Calu3 (cell line): ENCODE measurements at places on chromosomes 5 and 9.
A peak's percentile ranks its signal among the peaks of the same experiment; 100 is the strongest.

DNA sequence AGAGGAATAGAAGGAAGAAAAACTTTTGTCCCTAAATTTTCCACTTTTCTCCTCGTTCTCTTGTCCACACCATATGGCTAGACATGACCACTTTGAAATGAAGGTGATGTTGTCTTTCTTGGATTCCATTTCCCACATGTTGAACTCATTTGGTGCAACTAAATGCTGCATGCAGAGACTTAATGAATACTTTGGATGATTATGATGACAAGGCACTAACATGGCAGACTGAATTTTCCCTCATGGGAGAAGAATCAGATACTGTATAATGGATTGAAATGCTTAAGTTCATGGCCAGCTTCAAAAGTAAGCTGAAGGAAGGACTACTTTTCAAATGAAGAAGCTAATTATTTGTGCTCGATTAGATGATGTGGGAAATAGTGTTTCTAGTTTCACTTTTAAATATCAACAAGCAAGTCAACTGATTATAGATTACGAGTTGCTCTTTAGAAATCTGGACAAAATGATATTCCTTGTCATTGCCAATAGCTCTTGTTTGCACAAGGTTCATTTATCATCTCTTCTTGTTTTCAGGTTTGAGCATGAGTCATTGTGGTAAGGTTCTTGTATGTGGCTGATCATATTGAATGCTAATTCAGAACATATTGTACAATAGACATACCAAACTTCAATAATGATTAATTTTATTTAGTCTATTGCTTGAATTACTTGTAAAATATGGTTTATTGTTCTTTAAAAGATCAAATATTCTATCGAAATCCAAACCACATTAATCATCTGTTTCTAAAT is 501.3 kb upstream of the FTMT start:
- H3K27me3 ChIP-seq, result no peaks in the 10 kb centered on the region
- DNase-seq, result no peak
- no peaks in the 10 kb centered on the region for H3K36me3 ChIP-seq
- H3K27ac ChIP-seq, result no peak overlapping the region
- H3K4me3 ChIP-seq, result no peak overlapping the region
- H3K4me1 ChIP-seq, result no peaks in the 10 kb centered on the region

GRCh38 chr9:117718085-117718484 is 13.9 kb downstream of the TLR4 start:
- no peak for DNase-seq
- no peaks in the 10 kb centered on the region for H3K36me3 ChIP-seq
- H3K4me1 ChIP-seq, result no peaks in the 10 kb centered on the region
- H3K27ac ChIP-seq, result no peak overlapping the region

GRCh38 chr5:32531885-32532520 is 53.4 kb upstream of the SUB1 start:
- peaks cover 16% of the 10 kb centered on the region for H3K4me1 ChIP-seq
- H3K27me3 ChIP-seq, result no peaks in the 10 kb centered on the region
- peak overlapping the region; percentile 68 for H3K4me3 ChIP-seq
- peak overlapping the region; percentile 81 for H3K27ac ChIP-seq

- H3K27ac ChIP-seq, result no peak overlapping the region
- H3K4me1 ChIP-seq, result peaks cover 7% of the 10 kb centered on the region
- H3K4me3 ChIP-seq, result no peak overlapping the region
- DNase-seq, result no peak
- no peaks in the 10 kb centered on the region for H3K36me3 ChIP-seq
- no peaks in the 10 kb centered on the region for H3K27me3 ChIP-seq
These were observed 86.7 kb upstream of the PAM start for GRCh38 chr5:102668220-102668932.

DNA sequence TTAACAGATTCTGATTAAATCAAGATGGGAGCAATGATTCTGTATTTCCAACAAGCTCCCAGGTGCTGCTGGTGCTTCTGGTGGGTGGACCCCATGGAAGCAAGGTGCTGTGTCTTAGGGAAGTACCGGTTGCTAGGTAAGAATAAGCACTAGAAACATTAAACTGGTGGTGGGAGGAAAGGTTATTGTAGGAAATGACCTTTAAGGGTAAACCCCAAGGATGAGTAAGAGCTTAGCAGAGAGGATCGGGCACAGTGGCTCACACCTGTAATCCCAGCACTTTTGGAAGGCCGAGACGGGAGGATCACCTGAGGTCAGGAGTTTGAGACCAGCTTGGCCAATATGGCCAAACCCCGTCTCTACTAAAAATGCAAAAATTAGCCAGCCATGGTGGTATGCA is 16.2 kb upstream of the CREBRF start:
- DNase-seq, result no peak
- no peak overlapping the region for H3K4me3 ChIP-seq
- peaks cover 26% of the 10 kb centered on the region for H3K4me1 ChIP-seq
- no peaks in the 10 kb centered on the region for H3K27me3 ChIP-seq
- peaks cover 38% of the 10 kb centered on the region for H3K36me3 ChIP-seq

GRCh38 chr5:30392897-30393296 is 800.6 kb upstream of the CDH6 start:
- no peak overlapping the region for H3K27ac ChIP-seq
- H3K4me1 ChIP-seq, result no peaks in the 10 kb centered on the region
- no peak for DNase-seq
- H3K36me3 ChIP-seq, result no peaks in the 10 kb centered on the region
- H3K27me3 ChIP-seq, result no peaks in the 10 kb centered on the region
- no peak overlapping the region for H3K4me3 ChIP-seq

GRCh38 chr5:102450313-102450990 is 48.3 kb downstream of the SLCO6A1 start:
- no peak overlapping the region for H3K27ac ChIP-seq
- no peaks in the 10 kb centered on the region for H3K4me1 ChIP-seq
- no peaks in the 10 kb centered on the region for H3K36me3 ChIP-seq
- no peak for DNase-seq

DNA sequence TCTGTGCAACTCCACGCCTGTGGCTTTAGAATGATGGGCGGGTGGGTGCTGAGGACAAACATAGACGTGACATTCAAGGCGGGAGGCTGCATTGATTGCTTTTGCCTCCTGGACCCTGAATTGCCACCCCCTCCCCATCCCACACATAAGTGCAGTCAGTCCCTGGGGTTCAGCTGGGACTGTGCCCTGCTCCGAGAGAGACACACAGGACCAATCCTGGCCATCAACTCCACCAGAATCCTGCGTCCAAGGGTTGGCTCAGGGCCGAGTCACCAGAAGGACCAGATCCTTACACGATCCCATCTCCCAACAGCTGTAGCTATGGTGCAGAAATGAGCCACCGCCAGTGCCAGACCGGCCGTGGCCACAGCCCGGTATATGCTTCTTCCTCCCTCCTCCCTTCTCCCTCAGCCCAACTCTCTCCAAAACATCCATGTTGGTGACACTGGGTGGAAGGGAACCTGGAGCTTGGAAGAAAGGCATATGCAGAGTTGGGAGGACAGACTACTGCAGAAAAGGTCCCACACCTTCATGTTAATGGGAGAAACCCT is 27.4 kb downstream of the IRX2 start:
- no peak overlapping the region for H3K4me3 ChIP-seq
- no peak overlapping the region for H3K27ac ChIP-seq
- H3K27me3 ChIP-seq, result no peaks in the 10 kb centered on the region
- H3K36me3 ChIP-seq, result no peaks in the 10 kb centered on the region
- no peaks in the 10 kb centered on the region for H3K4me1 ChIP-seq

GRCh38 chr9:104227108-104227507 is 133.0 kb downstream of the SMC2 start:
- no peaks in the 10 kb centered on the region for H3K36me3 ChIP-seq
- H3K4me3 ChIP-seq, result no peak overlapping the region

GRCh38 chr9:96383165-96383942 is at the start of gene SLC35D2:
Gene SLC35D2, minus strand, starts transcription at chr9:96383711. Its CDS starts 77 bp downstream, at chr9:96383634.
- peak within 1 kb of the TSS; percentile 88 for H3K27ac ChIP-seq
- peaks cover 42% of the 10 kb centered on the region for H3K36me3 ChIP-seq
- peak; percentile 66 for DNase-seq
- H3K4me3 ChIP-seq, result peak within 1 kb of the TSS; percentile 80
- H3K4me1 ChIP-seq, result peaks cover 30% of the 10 kb centered on the region

- DNase-seq, result no peak
- H3K4me3 ChIP-seq, result no peak overlapping the region
- no peak overlapping the region for H3K27ac ChIP-seq
- no peaks in the 10 kb centered on the region for H3K36me3 ChIP-seq
- no peaks in the 10 kb centered on the region for H3K27me3 ChIP-seq
These were observed 1677.7 kb downstream of the EFNA5 start for GRCh38 chr5:105993027-105993426.
